EH (cell line): ENCODE measurements at places on chromosomes 1 and 21.

GRCh38 chr1:6473974-6474814, 8.2 kb upstream of the TNFRSF25 start:
- DNase-seq: no peak

GRCh38 chr1:65469889-65470340, 49.4 kb downstream of the LEPR start:
- peak; percentile 48 for DNase-seq

DNA sequence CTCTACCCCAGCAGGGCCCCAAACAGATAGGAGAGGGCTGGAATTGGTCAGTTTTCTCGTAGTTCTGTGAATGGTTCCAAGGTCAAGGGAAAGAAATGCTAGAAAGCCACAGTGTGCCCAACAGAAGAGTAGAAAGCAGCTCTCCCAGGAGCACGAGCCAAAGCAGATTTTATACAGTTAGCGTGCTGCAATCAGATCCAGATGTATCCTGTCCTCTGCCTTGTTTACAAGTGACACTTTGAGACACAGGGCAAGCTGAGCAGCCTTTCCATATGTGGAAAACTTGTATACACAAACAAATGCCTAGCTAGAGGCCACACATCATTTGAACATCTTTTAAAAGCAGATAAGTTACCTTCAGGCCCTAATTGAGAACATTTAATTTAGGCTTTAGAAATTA, 6.5 kb downstream of the VAMP3 start:
- DNase-seq: no peak

DNA sequence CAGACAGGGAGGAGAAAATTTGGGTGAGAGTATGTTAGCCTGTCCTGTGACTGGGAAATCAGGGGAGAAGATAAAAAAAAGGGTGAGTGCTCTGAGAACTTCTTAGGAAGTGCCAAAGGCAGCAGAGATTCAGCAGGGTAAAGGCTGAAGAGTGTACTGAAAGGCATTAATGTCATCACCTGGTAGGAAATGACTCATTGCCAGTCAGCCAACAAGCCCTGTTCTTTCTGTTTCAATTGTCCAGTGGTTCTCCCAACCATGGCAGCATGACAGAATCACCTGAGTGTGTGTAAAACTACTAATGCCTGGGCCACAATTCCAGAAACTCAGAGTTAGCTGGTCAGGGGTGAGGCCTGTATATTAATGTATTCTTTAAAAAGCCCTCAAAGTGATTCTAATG, 83.5 kb downstream of the INTS7 start:
- peak; percentile 33 for DNase-seq

- DNase-seq: peak; percentile 75
Measured at GRCh38 chr1:210376836-210377372, 48.2 kb downstream of the HHAT start.

- DNase-seq: peak; percentile 89
Measured at GRCh38 chr1:156498432-156499193, 2.0 kb downstream of the MEF2D start.

DNA sequence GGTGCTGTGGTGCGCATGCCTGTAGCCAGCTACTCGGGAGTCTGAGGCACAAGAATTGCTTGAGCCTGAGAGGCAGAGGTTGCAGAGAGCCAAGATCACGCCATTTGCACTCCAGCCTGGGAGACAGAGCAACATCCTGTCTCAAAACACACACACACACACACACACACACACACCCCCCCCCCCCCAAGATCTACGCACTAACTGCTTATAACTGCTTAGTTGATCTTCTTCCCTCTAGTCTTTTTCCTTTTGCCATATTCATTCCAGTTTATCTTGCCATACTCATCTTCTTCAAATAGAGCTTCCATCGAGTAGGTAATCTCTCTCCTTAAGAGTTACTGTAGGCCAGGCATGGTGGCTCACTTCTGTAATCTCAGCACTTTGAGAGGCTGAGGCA, 20.9 kb downstream of the EPB41 start:
- DNase-seq: no peak

DNA sequence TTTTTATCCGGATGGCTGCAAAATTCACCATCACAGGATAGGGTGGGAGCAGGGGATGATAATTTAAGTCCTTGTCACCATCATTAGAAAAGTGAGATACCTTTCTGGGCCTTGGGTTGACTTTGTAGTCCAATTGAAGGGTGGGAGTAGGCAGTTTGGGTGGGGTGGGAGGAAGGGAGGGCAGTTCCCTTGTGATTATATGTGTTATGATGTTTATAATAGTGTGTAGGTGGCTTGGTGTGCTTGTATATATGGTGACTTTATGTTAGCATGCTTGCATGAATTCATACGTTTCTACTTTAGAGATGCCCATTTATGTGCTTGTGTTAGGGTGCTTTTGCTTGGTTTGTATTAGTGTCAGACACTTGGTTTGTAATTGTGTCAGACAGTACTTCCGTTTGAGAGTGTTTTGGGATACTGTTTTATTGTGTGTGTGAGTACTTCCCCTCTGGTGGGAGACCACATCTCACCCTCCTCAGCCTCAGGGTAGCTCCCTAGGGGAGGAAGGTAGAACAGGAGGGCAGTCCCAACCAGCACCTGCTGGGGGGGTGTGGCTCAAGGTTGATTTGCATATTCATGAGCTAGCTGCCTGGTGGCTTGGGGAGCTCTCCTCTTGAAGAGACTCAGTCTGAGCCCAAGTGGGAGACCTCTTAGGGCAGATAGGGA, 6.3 kb upstream of the POU3F1 start:
- no peak for DNase-seq

- peak; percentile 55 for DNase-seq
Measured at GRCh38 chr1:198493329-198493728, 47.2 kb downstream of the ATP6V1G3 start.

GRCh38 chr1:51242546-51242945, 6.5 kb downstream of the RNF11 start:
- peak; percentile 19 for DNase-seq

GRCh38 chr1:27689423-27690173, 17.6 kb upstream of the IFI6 start:
- DNase-seq: peak; percentile 69

DNA sequence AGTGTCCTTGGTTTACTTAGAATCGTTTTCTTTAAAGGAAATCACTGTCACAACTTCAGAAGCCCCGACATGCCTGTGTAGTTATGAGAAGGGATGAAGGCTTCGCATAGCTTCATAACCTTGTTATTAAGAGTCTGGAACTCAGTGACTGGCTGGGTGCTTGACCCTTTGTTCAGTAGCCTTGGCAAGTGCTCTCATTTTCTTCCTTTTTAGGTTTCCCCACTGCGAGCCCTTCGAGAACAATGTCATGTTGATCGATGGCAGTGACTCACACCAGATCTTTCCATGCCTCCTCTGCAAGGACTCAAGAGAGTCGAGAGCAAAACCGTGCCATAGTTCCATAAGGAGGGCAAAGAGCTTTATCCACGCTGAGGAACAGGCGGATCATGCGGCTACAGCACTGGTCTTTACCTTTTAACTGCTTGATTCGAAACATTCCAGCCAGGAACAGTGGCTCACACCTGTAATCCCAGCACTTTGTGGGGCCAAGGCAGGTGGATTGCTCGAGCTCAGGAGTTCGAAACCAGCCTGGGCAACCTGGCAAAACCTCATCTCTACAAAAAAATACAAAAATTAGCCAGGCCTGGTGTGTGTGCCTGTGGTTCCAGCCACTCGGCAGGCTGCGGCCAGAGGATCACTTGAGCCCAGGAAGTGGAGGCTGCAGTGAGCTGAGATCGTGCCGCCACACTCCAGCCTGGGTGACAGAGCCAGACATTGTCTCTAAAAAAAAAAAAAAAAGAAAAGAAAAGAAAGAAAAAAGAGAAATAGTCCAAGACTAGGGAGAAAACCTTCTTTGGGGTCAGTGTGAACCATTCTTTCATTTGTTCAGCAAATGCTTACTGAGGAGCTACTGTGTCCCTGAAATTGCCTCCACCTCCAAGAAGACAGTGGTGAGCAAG, 95.4 kb upstream of the ERRFI1 start:
- DNase-seq: no peak

DNA sequence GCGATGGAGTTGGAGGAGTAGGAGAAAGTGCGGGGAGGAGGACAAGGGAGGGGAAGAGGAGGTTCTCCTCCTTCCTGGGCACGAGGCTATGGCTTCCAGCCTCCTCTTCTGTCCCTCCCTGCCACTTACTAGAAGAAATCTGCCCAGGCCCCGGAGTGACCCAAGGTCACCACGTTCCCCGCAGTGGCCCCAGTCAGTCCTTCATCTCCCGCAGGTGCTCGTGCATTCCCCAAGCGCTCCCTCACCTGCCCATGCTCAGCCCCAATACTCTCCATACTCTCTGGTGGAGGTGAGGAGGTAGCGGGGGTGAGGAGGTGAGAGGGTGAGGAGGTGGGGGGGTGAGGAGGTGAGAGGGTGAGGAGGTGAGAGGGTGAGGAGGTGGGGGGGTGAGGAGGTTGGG, 85.4 kb downstream of the CCDC185 start:
- DNase-seq: no peak

GRCh38 chr1:228647523-228648444, 87.5 kb upstream of the RHOU start:
- peak; percentile 66 for DNase-seq

DNA sequence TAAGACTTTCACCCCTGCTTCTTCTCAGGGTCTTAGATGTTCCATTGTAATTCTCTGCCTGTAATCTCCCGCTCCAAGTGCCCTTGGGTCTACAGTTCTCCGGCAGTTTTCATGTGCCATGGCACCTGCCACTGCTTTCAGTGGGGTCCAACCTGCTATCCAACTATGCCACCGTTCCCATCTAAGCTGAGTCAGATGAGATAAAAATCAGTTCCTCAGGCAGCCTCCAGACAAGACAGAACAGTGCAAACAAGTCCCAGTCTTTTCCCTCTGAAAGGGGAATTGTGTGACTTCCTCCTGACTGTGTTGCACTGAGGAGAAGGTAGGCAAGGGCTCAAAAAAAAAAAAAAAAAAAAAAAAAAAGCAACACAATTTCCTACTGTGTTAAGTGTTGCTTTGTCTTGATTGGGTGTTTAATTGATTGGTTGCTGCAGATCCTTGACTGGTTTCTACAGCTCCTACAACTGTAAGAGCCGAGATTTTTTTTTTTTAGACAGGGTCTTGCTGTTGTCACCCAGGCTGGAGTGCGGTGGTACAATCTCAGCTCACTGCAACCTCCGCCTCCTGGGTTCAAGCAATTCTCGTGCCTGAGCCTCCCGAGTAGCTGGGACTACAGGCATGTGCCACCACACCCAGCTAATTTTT, 50.7 kb downstream of the EBNA1BP2 start:
- no peak for DNase-seq

GRCh38 chr1:66475940-66476339, 58.0 kb upstream of the SGIP1 start:
- DNase-seq: no peak

DNA sequence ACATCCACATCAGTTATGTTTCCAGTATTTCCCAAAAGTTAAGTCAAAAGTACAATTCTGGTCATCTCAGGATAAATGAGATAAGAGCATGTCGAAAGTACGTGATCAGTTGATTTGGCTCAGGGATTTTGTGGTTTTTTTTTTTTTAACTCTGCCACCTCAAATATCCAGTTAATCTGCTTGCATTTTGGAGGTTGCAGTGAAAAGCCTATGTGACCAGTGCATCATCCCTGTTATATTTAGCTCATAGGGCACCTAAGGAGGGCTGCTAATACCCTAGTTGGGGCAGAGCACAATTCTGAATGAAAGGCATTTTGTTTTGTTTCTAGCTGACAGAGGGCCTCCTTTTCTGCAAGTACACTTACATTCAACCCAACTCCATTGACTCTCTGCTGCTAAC, 31.7 kb upstream of the RGS16 start:
- no peak for DNase-seq

DNA sequence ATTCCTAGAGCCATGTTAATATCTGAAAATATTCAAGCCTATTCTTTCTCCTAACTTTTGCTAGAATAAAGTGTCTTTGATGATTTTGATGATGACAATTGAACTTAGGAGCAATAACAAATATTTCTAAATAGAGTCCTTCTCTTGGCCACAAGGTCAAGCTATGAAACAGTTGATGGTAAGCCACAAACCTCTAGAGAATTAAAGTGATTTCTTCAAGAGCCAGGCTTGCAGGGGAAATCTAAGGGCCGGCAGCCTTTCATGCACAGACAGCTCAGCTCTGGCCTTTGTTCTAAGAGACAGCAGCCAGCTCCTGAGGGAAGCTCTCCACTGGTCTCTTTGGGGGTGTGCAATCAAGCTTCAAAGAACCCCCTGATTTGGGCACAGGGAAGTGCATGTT, 59.0 kb downstream of the SUSD4 start:
- no peak for DNase-seq
